ENCODE measurements at places on chromosomes 11 and 22.
A peak's percentile ranks its signal among the peaks of the same experiment; 100 is the strongest.

GRCh38 chr11:120704256-120704750, 192.8 kb downstream of the GRIK4 start:
- no peak for DNase-seq

DNA sequence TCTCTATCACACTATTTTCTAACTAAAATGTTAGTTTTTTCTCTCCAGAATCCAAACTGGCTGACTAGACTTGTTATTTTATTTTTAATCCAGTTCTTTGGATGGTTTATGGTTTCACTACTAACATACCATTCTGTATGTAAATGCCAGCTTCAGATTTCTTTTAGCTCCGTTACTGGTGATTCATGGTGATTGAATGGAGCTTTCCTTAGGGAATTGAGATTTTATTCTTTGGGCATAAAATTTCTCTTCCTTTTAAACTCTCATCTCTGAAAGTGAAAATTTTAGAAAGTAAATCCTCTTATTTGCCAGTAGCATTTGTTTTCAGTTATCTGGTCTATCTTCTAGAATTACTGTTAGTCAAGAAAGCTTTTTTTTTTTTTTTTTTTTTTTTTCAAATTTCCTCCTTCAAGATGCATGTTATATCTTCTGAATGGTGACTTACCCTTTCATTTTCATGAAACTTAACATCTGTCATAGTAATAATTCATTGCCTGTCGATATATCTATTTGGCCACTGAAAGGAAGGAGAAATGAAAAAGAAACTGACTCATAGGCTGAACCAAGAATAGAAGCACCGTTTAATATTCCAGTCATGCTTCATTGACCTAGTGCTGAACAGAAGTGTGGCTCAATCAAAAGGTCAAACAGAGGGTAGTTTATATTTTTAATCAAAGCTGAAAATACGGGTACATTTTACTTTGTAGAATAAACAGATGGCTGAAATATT, 6.4 kb downstream of the ENDOD1 start:
- peak; percentile 47 for DNase-seq

GRCh38 chr22:25210793-25211192, 8.6 kb upstream of the CRYBB2 start:
- DNase-seq, result no peak

DNA sequence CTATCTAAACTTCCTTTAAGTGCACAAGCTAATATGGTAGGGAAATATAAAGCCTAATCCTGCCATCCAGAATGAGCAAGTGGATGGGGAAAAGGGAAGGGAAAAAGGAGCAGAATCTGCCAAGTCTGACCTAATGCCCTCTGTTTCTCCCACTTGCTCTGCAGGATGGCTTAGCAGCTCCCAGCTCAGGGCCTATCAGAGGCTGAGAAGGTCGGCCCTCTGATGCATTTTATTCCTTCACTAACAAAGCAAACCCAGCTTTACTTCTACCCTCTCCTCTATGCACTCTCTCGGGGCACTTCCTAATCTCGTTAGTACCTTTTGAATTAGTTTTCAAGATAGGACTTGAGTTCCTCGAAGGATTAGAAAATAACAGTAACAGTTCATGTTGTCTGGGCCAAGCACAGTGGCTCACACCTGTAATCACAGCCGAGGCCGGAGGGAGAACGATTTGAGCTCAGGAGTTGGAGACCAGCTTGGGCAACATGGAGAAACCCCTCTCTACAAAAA, 9.9 kb upstream of the OR51V1 start:
- DNase-seq, result no peak

DNA sequence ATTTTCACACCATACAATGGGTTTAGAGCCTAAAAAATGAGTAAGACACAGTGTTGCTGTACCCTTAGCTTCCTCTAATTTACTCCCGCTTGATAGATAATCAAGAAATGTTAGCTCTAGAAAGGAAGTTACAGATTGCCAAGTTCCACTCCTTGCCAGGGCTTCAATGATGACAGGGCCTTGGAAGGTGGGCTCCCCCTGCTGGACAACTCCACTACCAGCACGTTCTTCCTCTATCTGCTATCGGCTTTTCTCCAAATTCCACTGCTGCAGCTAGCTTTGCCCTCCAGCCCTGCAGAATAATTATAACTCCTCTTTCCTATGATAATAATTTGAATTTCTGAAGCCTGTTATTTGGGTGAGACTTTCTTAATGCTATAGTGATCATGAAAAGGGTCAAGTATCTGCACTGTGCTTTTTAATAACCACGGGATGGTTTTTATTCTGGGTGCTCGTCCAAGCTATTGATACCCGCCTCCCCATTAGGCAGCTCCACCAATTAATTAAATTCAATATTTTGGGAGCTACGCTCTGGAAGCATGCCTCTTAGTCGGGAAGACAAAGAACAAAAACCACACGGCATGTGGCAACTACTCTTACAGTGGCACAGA, 9.0 kb downstream of the SYN3 start:
- no peak for DNase-seq

GRCh38 chr11:31106968-31107576, 262.5 kb downstream of the DCDC1 start:
- no peak for DNase-seq
